ENCODE measurements at places on chromosomes 7 and 10. TPM values are rescaled to one million over a fixed set of nuclear protein-coding genes. Genes with fewer than 3 reads are reported as not detected.

Gene THSD7A
- 2.2 TPM for total RNA-seq

Gene POLL
- 15.4 TPM for total RNA-seq

Gene SLC18A3
- not detected for total RNA-seq

Gene C10orf53
- not detected for total RNA-seq

Gene CREB3L2
- total RNA-seq, result 24.0 TPM

Gene C7orf57
- not detected for total RNA-seq

Gene RAPGEF5
- total RNA-seq, result 13.5 TPM

Gene VSIR
- 67.7 TPM for total RNA-seq

Gene GDF2
- not detected for total RNA-seq

Gene GIMAP5
- 7.9 TPM for total RNA-seq
